ENCODE measurements at places on chromosomes 7 and 10.

GRCh38 chr10:118495499-118495898 lies 99.9 kb downstream of the PRLHR start:
- no peak for DNase-seq

- DNase-seq, result no peak
Measured at GRCh38 chr10:11573497-11573896, 38.0 kb downstream of the USP6NL start.

- DNase-seq, result no peak
Measured at GRCh38 chr10:75016325-75016724, 95.1 kb upstream of the SAMD8 start.

DNA sequence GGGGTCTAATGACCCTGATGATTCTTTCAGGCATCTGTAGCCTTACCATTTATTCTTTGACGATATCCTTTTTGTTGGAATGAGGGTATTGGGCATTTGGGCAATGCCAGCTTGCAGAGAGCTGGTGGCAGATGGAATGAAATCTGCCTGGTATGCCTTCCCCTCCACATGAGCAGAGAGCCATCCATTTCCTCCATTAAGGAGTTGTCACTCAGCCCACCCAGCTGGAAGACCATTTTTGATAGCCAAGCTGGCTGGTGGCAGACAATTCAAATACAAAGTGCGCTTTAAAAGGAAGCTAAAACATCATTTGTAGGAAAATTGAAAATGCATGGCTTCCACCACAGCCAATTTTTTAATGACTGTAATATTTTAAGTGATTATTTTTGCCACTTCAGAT lies 240.1 kb upstream of the SLC26A5 start:
- DNase-seq, result no peak

- no peak for DNase-seq
Measured at GRCh38 chr10:129601737-129602136, 134.7 kb downstream of the MGMT start.

DNA sequence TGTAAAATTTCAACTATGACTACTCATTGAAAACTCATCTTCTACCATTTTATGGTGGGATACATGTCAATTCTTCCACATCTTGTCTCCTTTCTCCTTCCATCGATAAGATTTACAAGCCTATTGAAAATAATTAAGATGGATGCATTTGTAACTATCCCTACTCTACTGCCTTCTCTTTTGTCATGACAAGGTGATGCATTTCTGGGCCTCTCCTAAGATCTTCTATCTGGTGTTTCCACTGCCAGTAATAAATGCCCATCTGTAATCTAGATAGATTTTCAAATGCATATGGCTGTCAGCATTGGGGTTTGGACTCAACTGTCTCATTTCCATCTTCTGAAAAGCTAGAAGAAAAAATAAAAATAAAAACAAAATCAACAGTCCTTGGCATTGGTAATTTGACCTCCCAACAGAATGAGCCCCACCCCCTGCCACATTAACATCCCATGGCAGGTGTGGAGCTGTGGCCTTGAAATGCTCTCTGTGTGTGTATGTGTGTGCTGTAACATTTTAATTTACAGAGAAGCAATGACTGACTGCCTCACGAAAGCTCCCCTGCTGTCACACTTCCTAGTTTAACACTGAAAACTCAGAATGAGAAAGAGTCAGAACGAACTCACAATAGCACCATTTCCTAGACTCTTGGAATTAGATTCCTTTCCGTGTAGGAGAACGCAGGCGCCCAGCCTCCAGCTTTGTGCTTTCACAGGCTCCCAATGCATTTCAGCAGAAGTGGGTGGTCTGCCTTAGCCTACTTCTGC lies 74.2 kb downstream of the RHOBTB1 start:
- no peak for DNase-seq

GRCh38 chr10:122103592-122103991 lies 114.6 kb downstream of the TACC2 start:
- no peak for DNase-seq

GRCh38 chr10:113957013-113957412 lies 86.7 kb upstream of the ADRB1 start:
- DNase-seq, result no peak

DNA sequence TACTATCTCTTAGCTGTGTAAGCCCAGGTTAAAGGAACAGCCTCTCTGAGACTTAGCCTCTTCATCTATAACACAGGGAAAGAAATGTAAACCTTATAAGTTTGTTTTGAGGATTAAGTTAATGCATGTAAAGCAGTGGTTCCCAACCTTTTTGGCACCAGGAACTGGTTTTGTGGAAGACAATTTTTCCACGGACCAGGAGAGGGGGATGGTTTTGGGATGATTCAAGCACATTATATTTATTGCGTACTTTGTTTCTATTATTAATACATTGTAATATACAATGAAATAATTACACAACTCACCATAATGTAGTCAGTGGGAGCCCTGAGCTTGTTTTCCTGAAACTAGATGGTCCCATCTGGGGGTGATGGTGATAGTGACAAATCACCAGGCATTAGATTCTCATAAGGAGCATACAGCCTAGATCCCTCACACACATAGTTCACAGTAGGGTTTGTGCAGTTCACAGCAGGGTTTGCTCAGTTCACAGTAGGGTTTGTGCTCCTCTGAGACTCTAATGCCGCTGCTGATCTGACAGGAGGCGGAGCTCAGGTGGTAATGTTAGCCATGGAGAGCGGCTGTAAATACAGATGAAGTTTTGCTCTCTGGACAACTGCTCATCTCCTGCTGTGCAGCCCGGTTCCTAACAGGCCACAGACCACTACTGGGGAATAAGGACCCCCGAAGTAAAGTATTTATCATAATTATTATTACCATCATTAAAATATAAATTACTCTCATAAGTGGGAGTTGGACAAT lies 41.3 kb upstream of the ANK3 start:
- no peak for DNase-seq
